RWPE2 (cell line): ENCODE measurements at places on chromosomes 7 and 10.

GRCh38 chr10:73113551-73113950 is 3.3 kb downstream of the NUDT13 start:
- no peak for DNase-seq

DNA sequence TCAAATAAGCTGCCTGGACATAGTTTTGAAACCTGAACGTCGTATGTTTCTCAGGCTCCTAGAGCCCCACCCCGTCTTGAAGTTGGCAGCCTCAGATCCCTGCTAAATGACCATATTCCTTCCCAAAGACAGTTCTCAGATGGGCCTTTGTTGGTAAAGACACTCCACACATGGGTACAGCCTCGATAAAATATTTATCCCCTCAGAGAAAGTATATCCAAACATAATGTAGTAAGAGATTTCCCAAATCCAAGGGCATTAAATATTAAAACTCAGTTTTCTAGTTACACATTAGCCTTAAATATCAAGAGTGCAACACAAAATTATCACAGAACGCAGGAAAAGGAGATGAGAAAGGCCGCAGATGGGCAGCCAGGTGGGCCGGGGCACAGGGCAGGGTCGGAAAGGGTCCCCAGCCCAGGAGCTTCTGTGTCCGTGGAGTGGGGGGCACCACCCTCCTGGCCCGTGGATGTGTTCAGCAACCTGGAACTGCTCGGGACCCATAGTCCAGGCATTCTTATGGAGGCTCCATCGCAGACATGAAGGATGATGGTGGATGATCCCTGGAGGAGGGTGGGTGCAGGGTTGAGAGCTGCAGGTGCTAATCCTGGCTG is 1.5 kb upstream of the CFAP46 start:
- DNase-seq: no peak

- DNase-seq: no peak
Observed at GRCh38 chr7:84722086-84722485, 464.8 kb downstream of the SEMA3D start.

DNA sequence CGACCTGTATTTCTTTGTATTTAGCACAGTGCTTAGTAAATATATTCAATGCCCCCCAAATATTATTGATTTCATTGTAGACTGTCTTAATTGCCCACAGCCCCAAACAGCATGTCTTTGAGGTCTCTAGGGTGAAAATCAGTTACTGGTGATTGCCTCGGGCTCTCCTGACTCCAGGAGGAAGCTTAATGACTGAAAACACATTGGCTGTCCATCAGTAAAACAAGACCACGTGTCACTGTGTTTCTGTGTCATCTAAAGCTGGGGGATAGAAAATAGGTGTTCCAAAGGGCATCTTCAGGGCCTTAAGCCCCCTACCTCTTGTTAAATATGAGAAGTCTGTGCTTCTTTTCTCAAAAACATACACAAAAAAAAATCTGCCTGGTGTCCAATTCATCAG is 67.9 kb downstream of the CACNA2D1 start:
- no peak for DNase-seq

DNA sequence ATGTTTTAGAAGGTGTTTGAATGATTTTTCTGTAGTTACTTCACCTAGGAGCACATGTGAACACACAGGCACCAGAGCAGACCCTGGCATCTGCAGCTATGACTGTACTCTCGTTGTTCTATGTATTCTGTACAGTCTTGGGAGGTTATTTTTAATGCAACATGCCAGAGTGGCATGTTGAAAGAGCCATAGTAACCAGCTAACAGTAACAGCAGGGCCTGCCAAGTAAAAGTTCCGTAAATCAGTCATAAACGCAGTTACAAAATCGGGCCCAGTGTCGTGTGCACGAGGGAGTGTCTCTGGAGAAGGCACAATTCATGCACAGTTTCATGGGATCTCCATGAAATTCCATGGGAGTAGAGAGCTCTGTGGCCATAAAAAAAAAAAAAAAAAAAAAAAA is 108.3 kb upstream of the CDK6 start:
- no peak for DNase-seq

- no peak for DNase-seq
Observed at GRCh38 chr7:15335390-15335789, 226.4 kb downstream of the AGMO start.

GRCh38 chr10:71354776-71355175 is 35.7 kb downstream of the SLC29A3 start:
- no peak for DNase-seq

GRCh38 chr7:96218664-96219243 is 103.1 kb downstream of the SLC25A13 start:
- DNase-seq: no peak

DNA sequence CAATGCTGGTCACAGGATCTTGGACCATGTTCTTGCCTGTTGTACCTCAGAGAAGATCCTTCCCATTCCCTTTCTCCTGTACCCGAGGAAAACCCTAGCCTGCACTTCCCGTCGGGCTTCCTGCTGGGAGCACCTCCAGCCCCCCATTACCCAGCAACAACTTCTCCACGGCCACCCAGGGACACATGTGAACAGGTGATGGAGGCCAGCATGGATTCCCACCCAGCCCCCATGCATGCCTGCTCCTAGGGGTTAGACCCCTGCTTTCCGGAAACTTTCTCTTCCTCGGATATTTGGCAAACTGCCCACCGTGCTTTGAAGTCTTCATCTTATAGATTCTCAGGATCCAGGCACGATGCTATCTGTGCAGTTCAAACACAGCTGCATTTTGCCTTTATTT is 67.3 kb downstream of the CALML3 start:
- no peak for DNase-seq

DNA sequence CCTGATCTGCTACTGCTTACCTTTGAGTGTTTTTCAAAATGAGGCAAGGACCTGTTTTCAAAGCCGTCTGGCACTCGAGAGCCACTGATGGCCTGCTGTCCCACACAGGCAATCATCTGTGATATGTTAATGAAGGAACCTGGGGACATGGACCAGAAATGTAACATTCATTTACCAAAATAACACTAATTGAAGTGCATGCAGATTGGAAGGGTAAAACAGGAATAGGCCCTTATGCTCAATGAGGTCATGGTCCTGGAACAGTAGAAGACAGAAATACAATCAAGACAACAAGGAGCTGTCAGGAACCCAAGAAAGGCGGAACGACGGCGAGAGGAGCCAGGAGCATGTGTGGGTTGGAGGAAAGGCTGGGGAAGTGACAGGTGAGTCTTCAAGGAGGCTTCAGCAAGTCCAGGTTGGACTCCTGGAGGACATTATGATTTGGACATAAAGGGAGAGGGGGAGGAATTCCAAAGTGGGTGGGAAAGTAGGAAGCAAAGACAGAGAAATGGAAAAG is 28.3 kb downstream of the POLR3A start:
- DNase-seq: no peak

GRCh38 chr7:81186691-81187090 is 267.8 kb upstream of the SEMA3C start:
- no peak for DNase-seq

DNA sequence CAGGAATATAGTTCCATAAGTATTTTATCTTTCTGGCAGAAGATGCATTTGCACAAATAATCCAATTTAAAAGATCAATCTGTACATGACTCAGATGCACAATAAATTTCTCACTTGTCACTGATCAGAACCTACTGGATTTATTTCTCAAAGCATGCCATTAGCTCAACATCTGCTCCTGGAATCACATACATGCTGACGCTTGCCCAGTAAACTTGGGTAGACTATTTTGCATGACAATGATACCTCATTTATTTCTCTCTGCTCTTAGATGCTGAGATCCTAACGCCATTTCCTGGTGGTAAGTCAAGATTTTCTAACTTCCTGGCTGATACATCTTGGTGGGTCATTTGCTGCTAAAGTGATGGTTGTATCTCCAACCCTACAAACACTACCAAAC is 33.8 kb upstream of the C10orf120 start:
- DNase-seq: no peak

GRCh38 chr10:92419740-92420545 is 129.0 kb downstream of the MARCHF5 start:
- DNase-seq: no peak
